ENCODE measurements at places on chromosomes 2 and 18.

DNA sequence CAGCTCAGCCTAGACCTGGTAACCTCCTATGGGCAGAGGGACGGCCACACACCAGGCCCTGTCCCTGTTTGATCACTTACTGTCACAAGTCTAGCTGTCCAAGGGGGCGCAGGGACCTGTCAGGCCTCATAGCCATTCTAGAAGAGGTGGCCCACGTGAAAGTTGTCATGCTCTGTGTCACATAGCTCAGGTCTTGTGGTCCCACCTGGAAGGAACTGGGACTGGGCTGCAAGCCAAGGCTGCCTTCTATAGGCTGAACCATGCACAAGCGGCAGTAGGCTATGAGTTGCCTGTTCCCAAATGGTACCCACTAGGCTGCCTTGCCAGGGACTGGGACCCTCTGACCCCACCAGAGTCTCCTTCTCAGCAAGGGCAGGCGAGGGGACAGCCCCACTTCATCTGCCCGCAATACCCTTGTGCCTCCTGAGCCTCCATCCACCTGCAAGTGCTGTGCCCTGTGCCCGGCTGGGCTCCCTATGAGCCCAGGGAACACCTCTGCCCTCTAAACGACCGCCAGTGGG, 177.5 kb downstream of the ANAPC1 start:
- DNase-seq: no peak

- no peak for DNase-seq
These were observed 10.1 kb upstream of the GRHL1 start for GRCh38 chr2:9941196-9941995.

DNA sequence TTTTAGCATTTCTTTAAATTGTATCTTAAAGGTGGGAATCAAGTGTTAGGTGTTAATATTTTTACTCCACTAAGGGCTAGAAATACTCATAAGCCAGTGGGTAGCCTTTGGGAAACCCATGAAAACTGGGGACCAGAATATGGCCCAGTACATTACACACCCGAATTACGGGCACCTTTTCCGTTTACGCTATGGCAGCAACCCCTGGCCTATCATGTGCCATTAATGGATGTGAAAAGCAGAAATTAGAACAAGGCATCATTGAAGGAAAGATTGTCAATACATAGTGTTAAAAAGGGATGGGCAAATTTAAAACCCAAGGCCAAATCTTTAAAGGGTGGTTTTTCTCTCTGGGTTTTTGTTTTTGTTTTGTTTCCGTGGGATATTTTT, 781 bp downstream of the FARP2 start:
- DNase-seq: no peak

DNA sequence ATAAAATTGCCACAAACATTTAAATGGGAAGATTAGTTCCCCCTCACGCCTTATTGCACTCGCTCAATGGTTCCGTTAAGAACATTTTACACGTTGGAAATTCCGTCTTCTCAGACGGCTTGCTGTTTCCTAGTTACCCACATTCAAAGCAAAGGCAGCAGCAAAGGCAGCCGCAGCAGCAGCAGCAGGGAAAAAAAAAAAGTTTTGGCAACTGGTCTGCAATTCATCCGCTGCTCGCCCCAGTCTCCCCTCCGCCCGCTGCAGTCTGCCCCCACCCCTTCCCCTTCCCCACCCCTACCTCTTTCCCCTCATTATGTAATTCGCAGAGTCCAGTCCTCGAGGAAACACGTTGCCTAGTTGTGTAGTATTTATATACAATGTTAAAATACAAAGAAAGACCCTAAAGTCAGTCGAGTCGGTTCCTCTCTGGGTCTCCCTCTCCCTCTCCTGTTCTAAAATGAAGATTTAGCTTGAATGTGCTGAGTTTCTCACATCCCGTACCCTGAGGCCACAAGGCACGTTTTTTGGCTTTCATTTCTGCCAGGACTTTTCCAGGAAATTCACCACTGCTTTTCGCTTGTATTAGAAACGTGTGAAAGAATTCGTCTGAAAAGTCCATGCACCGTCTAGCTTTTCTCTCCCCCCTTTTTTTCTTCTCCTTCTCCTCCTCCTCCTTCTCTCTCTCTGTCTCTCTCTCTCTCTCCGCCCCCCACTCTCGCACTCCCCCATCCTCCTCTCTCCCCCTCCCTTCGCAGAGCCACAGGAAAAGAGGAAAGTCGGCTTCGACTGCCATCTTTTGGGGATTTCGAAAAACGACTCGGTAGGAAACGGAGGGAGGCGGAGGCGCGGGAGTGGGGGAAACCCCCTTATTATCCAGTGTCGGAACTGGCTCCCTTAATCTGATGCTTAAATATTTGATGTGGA, 140.0 kb downstream of the MEIS1 start:
- DNase-seq: peak; percentile 58

DNA sequence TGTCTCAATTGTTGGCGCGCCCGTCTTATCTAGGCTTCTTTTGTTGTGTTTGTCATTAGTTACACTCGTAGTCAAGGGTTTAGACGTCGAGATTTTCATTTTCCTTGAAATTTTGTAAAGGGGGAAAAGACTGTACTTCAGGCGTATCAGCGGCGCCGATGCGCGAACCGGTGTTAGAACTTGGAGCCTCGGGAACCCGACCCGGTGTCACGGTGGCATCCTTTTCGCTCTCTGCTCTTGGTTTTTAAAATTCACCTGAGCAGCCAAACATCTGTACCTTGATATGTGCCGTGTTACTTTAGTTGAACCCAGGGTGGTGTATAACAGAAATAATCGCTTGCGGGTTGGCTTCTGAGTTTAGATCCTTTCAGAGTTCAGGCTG, 643 bp downstream of the RMC1 start:
- no peak for DNase-seq

DNA sequence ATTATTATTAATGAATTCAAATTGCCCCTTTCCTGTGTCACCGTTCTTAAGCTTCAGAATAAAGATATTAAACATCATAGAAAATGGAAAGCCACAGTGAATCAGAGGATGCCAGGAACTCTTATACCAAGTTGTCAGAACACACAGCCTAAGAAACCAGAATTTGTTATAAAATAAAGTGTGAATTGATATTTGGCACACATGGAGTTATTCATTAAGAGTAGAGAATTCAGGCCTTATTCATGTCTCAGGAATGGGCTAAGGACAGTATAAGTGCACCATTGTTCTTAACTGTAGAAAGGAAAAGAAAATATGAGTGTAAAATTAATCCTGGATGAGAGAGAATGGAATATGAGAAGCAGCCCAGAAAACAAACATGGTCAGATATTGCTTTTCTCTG, 86.7 kb upstream of the ATP8B1 start:
- no peak for DNase-seq

- no peak for DNase-seq
These were observed 193.7 kb downstream of the STK39 start for GRCh38 chr2:168053676-168054075.

GRCh38 chr2:224162122-224162521, 123.0 kb upstream of the SERPINE2 start:
- DNase-seq: no peak

DNA sequence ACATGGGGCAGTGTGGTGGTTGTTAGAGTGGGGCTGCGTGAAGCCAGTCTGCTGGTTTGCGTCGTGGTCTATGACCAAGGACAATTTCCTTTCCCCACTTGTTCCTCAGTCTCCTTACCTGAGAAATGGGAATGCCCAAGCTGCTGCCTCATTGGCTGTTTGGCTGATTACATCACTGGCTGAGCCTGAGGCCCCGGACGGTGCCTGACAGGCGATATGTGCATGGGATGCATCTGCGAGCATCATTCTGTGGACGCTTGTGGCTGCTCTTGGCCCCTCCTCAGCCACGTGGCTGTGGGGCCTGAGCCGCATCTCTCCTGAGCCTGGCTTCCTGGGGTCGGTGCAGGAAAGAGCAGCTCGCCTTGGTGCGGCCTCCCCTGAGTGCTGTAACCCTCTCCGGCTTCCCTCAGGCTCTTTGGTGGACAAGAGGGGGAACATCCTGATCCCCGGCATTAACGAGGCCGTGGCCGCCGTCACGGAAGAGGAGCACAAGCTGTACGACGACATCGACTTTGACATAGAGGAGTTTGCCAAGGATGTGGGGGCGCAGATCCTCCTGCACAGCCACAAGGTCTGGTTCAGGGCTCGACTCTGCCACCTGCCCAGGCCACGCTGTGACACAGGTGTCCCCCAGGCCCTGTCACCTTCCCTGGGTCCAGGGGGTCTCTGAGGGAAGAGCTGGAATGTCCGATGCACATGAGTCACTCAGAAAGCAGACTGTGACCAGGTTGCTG, 17.2 kb downstream of the CNDP2 start:
- no peak for DNase-seq

DNA sequence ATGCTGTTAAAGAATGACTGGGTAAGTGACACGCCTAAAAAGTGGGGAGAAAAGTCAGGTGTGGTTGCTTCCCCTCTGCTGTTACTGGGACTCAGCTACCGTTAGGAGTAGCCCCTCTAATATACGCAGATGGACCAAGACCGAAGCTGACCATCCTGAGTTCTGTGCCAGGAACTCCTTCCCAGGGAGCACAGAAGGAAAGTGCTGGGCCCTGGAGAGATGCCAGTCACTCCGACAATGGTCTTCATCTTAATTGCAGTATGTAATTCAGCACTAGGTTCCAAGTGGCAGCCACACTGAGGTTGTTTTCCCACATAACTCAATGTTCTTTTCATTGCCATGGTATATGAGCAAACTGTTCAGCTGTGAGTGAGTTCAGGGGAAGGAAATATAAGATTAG, 19.6 kb upstream of the TMEM200C start:
- DNase-seq: no peak

DNA sequence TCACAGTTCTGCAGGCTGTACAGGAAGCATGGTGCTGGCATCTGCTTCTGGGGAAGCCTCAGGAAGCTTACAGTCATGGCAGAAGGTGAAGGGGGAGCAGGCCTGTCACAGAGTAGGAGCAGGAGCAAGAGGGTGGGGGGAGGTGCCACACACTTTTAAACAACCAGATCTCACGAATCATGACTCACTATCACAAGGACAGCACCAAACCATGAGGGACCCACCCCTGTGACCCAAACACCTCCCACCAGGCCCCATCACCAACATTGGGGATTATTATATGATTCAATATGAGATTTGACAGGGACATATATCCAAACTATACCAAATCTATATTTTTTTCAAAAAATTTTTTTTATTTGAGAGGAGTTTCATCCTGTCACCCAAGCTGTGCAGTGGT, 51.0 kb upstream of the GLS start:
- no peak for DNase-seq

DNA sequence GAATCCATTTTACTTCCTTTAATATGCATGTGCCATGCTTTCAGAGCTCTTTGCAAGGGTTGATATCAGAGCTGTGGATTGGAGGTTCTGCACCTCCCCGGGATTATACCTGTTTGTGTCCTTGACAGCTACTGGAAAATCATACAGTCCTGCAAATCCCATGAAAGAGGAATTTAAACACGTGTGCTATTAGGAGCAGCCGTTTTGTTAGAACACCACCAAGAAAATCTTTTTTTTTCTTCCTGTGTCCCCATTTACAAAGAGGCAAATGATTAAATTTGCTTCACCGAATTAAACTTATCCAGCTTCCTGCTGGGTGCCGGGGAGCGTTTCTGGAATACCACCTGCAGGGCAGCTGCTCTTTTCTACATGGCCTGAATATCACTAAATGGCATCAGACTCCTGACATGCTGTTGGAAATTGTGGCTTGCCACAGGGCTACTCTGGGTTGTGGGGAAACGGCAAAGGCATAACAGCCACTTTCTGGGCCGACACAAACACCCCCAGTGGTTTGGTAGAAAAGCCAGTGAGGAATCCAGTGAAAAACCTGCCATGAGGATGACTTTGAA, 23.4 kb upstream of the SOX11 start:
- DNase-seq: no peak

GRCh38 chr18:4250141-4250540, 205.0 kb downstream of the DLGAP1 start:
- no peak for DNase-seq

- no peak for DNase-seq
These were observed 23.8 kb upstream of the IL1R2 start for GRCh38 chr2:101967826-101968513.

DNA sequence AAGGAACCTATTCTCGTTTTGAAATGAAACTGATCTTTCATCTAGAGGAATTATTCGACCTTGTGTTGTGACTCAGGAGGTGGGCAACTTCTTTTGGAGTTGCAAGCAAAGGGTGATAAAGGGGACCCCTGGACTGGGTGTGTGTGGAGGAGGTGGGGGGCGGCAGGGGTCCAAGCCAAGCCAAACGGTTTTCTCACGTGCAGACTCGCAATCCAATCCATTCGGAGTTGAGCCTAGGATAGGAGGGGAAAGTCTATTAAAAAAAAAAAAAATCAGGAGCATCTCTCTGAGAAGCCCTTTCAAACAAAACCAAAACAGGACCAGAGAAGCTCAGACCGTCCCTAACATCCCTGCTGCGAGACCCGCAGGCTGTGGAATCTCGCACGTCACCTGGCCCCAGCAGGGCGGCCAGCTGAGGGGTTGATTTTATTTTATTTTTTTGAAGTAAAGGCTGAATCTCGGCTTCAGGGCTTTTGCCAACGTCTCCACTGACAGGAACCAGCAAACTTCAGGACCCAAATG, 3.7 kb upstream of the ZEB2 start:
- no peak for DNase-seq

DNA sequence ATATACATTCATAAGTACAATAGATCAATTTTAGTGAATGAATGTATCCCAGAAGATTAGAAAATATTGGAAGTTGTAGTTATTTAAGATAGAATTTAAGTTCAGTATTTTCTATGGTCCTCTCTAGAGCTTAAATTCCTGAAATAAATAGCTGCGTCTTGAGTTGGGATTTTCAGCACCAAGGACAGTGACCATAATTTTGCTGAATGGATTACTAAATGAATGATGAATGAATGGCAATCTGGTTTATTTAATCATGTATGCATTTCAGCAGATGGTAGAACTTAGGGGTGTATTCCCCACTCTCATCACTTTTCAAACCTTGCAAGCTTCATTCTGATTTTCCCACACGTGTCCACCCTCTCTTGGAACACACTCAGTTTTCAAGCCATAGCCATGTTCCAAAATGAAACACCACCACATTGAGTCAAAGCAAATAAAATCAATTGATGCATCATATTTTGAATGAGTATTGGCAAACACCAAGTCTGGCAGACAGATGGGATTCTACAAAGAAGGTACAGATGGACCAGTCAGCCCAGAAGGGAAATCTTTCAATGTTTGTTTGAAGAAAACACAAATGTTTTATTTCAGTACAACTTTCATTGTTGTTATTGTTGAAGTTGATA, 362.2 kb upstream of the NXPH2 start:
- peak; percentile 32 for DNase-seq

- DNase-seq: no peak
These were observed 293.4 kb upstream of the MEX3C start for GRCh38 chr18:51490860-51491259.

GRCh38 chr2:30675758-30676157, 131.5 kb downstream of the CAPN13 start:
- no peak for DNase-seq

- DNase-seq: no peak
These were observed 785.8 kb downstream of the RNF144A start for GRCh38 chr2:7703048-7703447.

- no peak for DNase-seq
These were observed 54.9 kb downstream of the VRK2 start for GRCh38 chr2:58101500-58101899.

DNA sequence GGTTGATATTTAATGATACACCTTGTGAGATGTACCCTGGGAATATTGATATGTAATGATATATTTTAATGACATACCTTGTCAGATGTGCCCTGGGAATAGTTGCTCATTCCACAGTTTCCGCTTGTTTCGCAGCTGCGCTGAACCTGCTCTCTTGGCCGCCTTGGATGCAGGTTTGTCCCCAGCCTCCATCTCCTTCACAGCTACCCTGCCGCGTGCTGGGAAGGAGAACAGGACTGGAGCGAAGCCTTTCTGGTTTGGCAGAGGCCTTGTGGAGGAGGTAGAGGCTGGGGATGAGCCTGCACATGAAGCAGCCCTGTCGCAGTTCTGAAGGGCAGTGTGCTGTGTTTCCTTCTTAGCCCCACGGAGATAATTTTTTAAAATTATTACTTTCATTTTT, 14.6 kb downstream of the ATG4B start:
- DNase-seq: no peak

All from neural crest cell (in vitro differentiated cells).